ENCODE measurements at places on chromosomes 5 and 9.

GRCh38 chr5:15587916-15588315 is 87.9 kb downstream of the FBXL7 start:
- DNase-seq, result no peak

GRCh38 chr5:88815050-88815789 is 67.8 kb downstream of the MEF2C start:
- DNase-seq, result no peak

- no peak for DNase-seq
These were observed 971 bp downstream of the TMEM267 start for GRCh38 chr5:43482490-43483297.

GRCh38 chr5:78339617-78340436 is 20.6 kb upstream of the SCAMP1 start:
- no peak for DNase-seq

DNA sequence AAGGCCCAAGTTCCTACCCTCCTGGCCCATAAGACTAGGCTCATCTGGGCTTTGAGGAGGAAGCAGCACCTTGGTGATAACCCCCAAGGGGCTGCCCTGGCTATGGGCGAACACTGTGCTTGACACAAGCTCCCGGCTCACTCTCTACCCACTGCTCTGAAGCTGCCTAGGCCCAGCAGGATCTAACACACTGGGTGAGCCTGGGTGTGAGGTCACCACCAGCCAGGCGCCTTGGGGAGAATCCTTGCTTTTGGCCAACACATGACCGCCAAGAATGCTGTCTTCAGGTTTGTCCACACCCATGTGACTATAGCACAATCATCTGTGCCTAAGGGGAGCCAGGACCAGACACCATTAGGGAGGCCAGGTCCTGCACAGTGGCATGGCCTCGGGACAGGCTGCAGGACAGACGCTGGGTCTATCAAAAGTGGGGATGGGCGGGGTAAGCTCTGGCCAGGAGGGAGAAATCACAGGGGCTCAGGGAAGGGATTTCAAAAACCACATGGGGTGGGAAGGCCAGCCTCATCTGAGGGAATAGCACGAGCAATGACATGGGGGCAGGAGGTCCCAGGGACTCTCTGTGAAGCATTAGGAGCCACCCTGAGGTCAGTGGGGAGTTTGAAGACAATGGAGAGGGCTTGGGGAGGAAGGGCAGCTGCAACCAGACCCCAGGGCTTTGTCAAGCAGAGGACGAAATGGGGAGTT is 29.6 kb downstream of the BICD2 start:
- no peak for DNase-seq

DNA sequence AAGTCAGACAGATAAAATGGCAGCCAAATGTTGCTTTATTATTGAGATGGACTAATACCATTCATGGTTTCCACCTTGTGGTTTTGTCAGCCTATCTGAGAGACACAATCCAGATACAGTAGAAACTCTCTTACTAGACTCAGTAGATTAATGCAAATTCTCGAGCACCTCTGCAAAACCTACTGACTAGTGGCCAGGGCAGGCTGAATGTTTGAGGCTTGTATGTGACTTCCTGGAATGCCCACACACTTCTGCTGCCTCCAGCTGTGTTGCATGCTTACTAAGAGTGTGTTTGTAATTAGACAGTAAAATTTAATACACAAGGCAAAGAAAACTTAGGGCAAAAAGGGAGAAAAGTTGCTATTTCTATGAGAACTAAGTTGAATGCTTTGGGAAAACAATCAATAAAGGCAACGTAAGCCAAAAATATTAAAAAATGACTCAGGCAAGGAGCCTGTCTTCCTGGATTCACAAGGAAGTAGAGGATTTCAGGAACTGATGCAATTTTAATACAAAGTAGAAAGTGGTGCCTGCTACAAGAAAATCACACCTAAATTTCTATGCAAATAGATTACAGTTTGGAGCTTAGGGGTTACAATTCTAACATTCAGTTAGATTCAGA is 30.2 kb upstream of the CCNG1 start:
- DNase-seq, result no peak

GRCh38 chr5:115022303-115022702 is 147.4 kb downstream of the TRIM36 start:
- no peak for DNase-seq

GRCh38 chr5:168772316-168772961 is 193.3 kb upstream of the PANK3 start:
- DNase-seq, result no peak

DNA sequence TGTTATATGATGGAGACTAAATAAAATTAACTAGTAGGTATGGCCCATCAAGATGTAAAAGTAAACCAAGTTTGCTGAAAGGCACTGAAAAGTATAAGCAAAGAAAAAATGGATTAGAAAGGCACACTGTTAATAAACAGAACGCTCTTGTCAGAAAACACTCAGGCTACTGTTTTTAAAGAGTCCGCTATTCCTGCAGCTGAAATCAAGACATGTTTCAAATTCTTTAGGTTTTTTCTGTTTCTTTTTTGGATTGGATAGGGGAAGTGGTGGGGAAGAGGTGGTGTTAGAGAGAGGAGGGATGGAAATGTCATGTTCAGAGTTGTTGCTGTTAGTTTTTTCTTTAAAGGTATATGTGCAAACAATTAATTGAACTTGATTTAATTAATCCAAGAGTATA is 17.5 kb downstream of the OSTF1 start:
- DNase-seq, result no peak

DNA sequence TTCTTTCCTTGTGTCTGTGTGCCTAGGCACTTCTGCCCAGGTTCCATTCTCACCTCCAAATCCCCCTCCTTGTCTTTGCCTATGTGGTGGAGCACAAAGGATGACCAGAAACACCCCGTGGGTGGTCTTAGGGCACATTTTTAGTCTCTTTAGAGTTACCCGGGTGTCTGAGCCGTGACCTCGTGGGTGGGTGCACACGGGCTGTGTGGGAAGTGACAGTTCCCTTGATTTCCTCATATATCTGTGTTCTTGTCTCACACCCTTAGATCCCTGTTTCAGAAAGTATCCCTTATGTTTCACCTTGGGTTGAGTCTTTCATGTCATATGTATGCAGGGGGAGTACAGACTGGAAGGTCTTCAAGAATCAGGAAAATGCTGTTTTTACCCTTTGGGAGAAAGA is 13.4 kb upstream of the SMIM32 start:
- DNase-seq, result no peak

DNA sequence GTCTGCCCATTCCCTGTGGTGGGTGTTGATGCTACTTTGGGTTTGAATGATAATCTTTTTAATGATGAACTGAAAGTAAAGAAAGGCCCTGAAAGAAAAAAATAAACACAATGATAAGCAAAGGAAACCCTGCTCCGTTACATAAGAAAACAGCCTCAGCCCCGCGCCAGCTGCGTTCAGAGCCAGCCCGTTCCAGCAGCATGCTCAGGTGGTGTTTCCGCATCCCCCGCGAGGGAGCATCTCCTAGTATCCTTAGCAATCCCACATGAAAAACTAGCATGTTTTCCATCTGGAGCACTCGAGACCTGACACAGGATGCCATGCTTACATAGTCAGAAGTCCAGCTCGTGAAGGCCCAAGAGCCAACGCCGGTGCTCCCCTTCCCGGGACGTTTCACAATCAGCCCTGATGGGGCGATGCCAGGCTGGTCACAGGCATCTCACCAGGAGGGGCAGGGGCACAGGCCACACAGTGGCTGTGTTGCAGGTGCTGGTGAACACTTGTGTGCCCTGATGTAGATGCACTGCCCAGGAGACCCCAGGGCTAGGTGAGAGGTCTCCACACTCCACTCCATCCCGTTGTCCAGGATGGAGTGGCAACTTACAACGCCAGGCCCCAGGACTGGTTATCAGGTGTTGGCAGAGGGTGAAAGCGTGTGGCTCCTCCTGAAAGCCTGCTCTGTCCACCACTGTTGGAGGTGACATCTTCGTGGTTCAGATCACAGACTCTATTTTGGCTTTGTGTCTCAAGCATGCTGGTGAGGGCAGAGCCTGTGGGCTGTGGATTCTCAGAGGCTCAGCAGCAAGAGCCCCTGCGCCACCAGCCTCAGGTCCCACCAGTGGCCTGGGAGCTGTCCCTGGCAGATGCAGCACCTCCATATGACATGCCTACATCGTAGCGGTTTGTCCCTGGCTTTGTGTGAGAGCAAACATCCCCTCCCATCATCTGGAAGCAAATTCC is 246.8 kb upstream of the IRX1 start:
- DNase-seq, result no peak

GRCh38 chr9:105877721-105878120 is 183.4 kb downstream of the TMEM38B start:
- DNase-seq, result no peak

DNA sequence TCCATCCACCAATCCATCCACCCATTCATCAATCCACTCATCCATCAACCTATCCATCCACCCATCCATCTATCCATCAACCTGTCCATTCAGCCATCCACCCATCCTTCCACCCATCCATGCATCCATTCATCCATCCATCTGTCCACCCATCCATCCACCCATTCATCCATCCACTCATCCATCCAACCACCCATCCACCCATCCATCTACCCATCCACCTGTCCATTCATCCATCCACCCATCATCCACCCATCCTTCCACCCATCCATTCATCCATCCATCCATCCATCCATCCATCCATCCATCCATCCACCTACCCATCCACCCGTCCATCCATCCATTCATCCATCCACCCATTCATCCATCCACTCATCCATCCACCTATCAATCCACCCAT is 195.8 kb downstream of the NXNL2 start:
- no peak for DNase-seq

- no peak for DNase-seq
These were observed 394.0 kb downstream of the CETN3 start for GRCh38 chr5:90015584-90016018.

GRCh38 chr9:34546834-34547827 is 24.3 kb upstream of the ENHO start:
- DNase-seq, result no peak

DNA sequence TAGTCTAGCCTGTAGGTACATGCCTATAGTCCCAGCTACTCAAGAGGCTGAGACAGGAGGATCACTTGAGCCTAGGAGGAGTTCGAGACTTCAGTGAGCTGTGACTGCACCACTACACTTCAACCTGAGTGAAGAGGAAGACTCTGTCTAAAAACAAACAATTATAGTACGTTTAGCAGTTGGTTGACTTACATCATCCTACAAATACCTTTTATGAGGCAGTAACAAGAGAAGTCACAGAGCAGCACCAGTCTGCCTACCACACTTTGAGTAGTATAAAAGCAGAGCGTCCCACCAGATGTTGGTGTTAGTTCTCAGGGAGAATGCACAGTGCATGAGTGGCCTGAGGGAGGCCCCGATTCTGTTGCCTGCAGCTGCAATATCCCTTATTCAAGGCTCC is 16.1 kb downstream of the ZFR start:
- DNase-seq, result no peak

GRCh38 chr5:52786949-52787599 is 642 bp upstream of the ITGA1 start:
- no peak for DNase-seq

DNA sequence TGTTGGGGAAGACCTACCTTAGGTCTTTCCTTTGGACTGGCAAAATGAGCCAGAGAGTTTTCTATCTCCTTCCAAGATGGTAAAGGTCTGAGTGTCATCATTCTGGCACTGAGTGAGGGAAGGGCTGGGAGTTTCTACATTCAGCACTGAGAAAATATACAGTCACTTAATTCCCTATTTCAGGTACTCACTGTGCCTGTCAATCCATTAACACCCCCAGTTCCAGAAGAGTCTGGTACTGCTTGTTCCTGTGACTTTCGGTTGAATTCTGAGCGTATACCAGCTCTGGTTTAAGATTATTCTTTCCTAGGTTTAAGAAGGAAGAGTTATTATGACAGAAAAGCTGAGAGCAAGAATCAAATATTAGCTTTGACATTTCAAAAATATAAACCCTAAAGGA is 68.4 kb downstream of the MTX3 start:
- no peak for DNase-seq

Measured in stimulated activated CD8-positive, alpha-beta memory T cell treated with anti-CD3 and anti-CD28 coated beads, Interleukin-4, amount 100 ng/mL, for 4 hours (primary cell).